Activated CD8-positive, alpha-beta T cell treated with anti-CD3 and anti-CD28 coated beads, Interleukin-2, amount 10 ng/mL, durations not matched to agents 7 days and 5 days (primary cell): ENCODE measurements at places on chromosomes 5 and 9.

DNA sequence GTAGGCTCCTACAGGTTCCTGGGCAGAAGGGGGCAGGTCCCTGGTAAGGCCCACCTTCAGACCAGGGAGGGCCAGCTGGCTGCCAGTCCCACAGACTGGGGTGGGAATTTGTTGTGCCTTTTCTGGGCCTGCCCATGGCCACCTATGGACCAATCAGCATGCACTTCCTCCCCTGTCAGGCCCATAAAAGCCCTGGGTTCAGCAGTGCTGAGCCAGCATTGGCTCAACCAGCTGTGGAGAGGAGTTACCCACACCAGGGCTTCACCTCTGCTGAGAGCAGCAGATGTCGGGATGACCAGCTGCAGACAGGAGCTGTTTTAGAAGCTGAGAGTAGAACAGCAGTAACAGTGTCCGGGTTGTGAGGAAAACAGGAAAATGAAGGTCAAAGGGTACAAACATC lies 373.4 kb upstream of the ACO1 start:
- DNase-seq = no peak

DNA sequence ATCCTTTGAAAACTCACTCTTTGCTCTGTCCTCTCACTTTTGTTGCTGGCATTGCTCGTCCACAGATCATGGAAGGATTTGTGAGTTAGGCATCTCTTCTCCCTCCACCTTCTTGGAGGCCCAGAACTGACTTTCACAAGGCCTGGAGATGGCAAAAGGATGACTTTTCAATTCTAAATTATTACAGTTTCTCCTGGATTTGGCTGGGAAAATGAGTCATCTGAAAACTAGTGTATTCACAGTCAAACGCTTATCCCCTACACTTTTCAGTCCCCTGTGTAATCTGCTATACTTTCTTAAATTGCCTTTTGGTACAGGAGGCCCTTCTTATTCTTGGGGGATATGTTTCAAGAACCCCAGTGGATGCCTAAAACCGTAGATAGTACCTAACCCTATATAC lies 35.6 kb downstream of the ADRA1B start:
- no peak for DNase-seq

GRCh38 chr5:3596857-3597166 lies 1.2 kb downstream of the IRX1 start:
- DNase-seq = no peak

DNA sequence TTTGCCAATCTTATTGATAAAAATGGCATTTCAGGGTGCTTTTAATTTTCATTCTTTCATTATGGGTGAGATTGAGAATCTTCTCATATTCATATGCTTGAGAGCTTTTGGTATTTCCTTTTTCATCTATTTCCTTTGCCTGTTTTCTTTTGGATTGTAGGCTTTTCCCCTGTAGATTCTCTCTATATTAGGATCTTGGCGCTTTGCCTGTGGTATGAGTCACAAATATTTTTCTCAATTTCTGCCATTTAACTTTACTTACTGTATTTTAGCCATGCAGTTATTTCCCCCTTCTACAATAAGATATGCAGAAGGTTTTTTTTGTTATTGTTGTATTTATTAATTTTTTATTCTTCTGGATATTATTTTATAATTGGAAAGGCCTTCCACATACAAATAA lies 21.5 kb upstream of the KLF9 start:
- no peak for DNase-seq
